ENCODE measurements at places on chromosomes 11 and 22. TPM values are rescaled to one million over a fixed set of nuclear protein-coding genes. Genes with fewer than 3 reads are reported as not detected.

Gene NRXN2
- total RNA-seq = 9.2 TPM

Gene SMTNL1
- total RNA-seq = not detected

Gene PTPN5
- total RNA-seq = not detected

Gene TMPRSS5
- not detected for total RNA-seq

Gene SAA4
- not detected for total RNA-seq

Gene NLRP14
- 0.20 TPM for total RNA-seq

Gene RIMBP3C
- 0.39 TPM for total RNA-seq

Gene RFPL1
- total RNA-seq = not detected

Gene SCUBE2
- total RNA-seq = 0.20 TPM

Gene OR4C11
- total RNA-seq = not detected

Gene NPAS4
- not detected for total RNA-seq

Gene KRTAP5-8
- total RNA-seq = not detected

Gene SPDYC
- total RNA-seq = not detected

Gene TMEM191C
- total RNA-seq = 0.78 TPM

Gene ZNRF3
- 5.9 TPM for total RNA-seq

Gene FOXRED2
- 11.0 TPM for total RNA-seq

Gene ANKK1
- not detected for total RNA-seq

Measured in subcutaneous preadipocyte (primary cell).